Stromal cell of bone marrow (primary cell): ENCODE measurements at places on chromosomes 2 and 18.

- DNase-seq: no peak
These were observed 2.2 kb downstream of the CD226 start for GRCh38 chr18:69945220-69946114.

GRCh38 chr2:3513026-3513810, 6.1 kb downstream of the ADI1 start:
- DNase-seq: no peak

- no peak for DNase-seq
These were observed 39.3 kb downstream of the ZAP70 start for GRCh38 chr2:97752342-97753334.

- peak; percentile 61 for DNase-seq
These were observed 813.7 kb upstream of the ACVR2A start for GRCh38 chr2:147030966-147031720.

GRCh38 chr2:167686691-167687090, 560.7 kb downstream of the STK39 start:
- DNase-seq: no peak

DNA sequence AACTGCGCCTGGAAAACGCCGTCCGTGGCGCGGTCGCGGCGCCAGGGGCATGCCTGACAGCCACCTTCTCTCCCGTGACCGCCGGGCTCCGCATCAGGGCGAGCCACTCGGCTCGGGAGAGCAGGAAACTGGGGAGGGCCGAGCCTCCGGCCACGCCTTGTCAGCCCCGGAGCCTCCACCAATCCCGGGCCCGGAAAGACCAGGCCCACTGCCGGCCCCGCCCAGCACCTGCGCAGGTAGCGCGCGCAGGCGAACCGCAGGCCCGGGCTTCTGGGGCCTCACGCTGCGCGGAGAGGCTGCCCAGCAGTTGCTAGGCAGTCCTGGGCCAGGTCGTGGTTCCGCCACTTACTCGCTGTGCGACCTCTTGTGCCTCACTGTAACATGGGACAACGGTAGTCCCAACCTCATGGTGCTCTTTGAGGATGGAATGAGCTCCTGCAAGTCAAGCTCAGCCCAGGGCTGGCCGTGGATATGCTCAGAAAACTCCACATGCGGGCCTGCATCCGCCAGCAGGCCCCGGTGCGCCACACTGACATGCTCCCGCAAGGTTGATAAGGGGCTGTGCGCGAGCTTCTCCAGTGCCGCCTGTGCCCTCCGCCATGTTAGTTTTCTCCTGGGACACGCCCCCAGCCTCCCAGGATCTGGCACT, 97.1 kb downstream of the INHBB start:
- DNase-seq: no peak
